ENCODE measurements at places on chromosomes 2 and 18.

DNA sequence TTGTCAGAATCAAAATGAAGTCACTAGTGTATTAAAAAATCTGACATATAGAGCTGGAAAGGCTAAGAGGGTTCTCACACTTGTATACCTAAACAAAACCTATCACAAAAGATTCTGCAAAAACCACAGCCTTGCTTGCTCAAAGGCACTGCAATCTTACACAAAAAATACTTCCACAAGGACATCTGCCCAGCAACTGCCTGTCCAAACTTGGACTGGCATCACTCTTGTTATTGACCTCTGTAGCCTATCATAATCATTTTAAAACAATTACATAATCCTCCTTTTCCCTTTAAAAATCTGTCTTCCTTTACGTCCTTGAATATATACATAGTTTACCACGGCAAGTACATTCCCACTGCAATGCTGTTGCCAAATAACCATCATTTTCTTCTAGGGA lies 19.9 kb downstream of the CHMP3 start:
- DNase-seq, result no peak

- DNase-seq, result no peak
Observed at GRCh38 chr2:238573065-238573778, 146.5 kb downstream of the ASB1 start.

GRCh38 chr2:48699348-48699930 lies 56.1 kb downstream of the LHCGR start:
- DNase-seq, result no peak

- no peak for DNase-seq
Observed at GRCh38 chr2:217794133-217794986, 208.4 kb downstream of the TNS1 start.

- DNase-seq, result peak; percentile 80
Observed at GRCh38 chr2:100588071-100588786, 25.4 kb downstream of the PDCL3 start.

DNA sequence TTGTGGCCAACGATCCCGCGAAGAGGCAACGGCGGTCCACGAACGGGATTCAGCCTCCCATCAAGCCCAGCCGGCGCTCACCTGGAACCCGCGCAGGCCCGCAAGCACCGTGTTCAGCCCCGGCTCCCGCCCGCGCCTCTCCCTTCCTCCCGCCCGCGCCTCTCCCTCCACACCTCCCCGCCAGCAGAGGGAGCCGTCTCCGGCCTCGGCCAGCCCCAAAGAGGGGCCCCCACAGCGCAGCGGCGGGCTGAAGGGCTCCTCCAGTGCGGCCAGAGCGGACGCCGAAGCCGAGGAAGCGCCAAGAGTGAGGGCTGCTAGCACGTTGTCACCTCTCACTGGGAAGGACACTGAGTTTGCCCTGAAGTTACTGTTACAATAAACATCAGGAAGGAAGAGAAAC lies 55.3 kb upstream of the LAPTM4A start:
- no peak for DNase-seq

DNA sequence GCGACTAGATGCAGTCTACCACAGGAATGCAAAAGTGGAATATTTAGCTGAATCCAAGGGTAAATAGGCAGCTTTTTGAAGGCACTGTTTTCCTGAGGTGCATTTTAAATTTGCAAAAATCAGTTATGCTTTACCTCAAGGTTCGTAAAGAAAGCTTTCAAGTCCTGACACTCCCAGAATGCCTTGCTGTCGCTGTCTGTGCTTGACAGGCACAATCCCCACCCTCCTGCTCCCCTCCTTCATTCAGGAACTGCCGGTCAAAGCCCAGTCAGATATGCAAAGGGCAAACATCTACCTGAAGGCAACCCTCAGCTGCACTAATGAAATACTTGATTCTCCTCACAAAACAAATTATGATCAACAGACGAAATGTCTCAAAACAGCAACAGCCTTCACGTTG lies 97.4 kb upstream of the DDX18 start:
- DNase-seq, result no peak

DNA sequence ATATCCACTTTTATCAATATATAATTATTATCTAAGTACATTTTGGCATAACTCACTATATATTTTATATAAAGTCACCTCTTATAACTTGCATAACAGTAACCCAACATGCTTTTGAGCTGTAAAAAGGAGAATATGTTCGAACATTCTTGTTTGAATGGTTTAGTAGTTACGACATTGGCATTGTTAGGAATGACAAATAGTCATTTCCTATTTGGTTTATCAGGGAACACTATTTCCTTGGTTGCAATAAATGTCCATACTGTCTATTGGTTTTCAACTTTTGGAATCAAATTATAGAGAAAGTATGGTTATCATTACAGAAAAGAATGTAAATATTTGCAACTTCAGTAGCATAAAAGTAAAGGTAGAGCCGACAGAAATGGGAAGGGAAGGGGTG lies 124.1 kb downstream of the PARD3B start:
- no peak for DNase-seq

DNA sequence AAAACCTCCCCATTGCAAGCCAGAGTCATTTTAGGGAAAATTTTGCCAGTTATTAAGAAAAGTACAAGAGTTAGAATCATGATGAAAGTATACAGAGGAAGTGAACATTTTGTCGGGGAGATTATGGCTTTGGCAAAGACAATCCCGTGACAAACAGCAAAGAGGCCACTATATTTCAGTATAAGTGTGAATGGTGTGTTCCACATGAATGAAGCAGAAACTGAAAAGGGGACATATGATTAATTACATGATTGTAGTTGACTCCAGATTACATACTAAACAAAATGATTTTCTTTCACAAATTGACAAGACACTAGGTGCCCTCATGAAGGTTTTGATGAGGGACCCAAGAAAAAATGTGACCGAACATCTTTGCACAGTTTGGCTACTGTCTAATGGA lies 42.0 kb downstream of the SP140 start:
- DNase-seq, result no peak

GRCh38 chr18:21636769-21637168 lies 24.7 kb downstream of the SNRPD1 start:
- no peak for DNase-seq

GRCh38 chr2:42908518-42909200 lies 116.3 kb upstream of the HAAO start:
- DNase-seq, result no peak

DNA sequence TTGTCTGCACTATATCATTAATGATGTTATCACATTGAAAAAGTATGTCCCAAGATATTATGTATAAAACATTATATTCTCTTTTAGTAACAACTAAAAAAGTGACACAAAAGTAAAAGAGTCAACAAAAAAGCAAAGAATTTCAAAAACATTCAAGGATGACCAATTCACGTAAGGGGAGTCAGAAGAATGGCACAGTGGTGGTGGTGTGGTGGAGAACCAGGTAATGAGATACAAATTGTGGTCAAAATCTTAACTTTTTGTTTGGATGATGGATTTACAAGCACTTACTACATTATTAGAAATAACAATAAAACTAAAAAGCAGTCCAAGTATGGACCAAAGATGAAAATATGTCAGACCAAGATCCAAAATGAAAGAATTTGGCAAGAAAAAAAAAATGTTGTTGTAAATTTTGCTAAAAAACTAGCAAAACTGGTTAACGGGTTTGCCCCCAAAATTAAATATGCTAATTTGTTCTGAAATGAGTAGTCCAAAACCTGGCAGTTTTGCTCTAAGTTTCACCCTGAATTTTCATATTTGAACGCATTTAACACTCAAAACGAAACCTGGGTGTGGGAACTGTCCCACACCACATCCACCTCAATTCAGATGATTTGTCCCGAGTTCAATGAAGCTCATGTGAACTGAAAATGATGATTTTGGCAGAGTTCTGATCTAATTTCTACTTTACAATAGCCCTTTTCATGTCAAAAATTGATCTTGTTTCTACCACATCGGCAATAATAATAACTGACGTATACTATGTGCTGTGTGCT lies 135.8 kb downstream of the IKZF2 start:
- no peak for DNase-seq

GRCh38 chr2:233141901-233142300 lies 81.8 kb downstream of the INPP5D start:
- DNase-seq, result no peak

- no peak for DNase-seq
Observed at GRCh38 chr18:62942578-62942977, 227.2 kb downstream of the PHLPP1 start.

GRCh38 chr2:47227532-47228279 lies 72.6 kb upstream of the STPG4 start:
- no peak for DNase-seq

DNA sequence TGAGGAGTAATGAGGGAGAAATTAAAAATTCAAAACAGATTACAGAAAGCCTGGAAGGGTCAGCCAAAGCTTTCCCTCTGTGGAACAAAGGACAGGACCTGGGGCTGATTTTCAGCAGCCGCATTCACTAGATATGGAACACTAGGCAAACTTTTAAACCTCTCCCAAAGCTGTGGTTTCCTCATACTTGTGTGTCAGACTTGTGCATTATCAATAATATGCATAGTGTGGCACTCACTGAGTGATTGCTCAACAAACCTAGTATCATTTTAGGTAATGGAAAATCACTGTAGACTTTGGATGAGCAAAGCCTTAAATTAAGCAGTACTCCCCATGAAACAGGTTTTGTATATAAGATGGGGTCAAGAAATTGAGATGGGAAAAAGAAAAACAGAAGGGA lies 26.3 kb upstream of the IKZF2 start:
- no peak for DNase-seq

DNA sequence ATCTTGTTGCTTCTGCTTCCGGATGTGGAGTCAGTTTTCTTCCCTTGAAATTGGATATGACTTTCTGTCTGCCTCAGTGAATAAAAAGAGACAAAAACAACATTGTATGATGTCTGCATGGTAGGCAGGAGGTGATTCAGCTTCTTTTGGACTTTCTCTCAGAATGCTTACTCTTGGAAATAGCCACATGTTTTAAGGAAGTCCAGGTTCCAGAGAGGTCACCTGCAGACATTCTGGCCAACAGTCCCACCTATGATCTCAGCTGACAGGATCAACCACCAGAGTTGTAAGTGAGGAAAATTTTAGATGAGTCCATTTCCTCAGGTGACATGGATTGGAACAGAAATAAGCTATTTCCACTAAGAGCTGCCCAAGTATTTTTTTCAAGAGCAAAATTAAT lies 508.7 kb upstream of the FAM98A start:
- no peak for DNase-seq

DNA sequence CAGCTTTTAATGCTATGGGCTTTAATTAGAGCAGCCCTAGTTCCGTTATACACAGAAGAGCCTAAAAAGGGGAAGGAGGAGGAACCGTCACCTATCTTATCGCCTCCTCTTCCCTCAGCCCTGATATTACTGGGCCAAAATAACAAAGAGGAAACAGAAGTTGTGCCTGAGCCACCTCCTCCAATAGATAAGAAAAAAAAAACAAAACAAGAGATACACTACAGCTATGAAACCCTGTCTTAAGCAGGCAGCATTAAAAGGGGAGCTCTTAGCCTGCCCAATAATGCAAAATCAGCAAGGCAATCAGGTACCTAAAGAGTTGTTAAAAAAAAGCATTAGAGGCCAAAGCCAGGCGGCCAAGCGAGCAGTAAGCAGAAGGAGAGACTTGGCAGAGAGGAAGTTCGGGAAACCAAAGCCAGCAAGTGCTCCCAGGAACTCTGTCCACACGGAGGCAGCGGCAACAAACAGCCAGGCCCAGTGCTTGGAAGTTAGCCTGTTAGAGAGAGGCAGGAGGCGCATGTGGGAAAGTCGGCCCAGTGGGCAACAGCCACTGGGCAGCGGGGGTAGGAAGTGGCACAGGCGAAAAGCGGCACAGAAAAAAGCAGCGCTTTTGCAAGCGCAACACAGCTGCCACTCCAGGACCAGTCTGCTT lies 41.8 kb upstream of the PDK1 start:
- no peak for DNase-seq

DNA sequence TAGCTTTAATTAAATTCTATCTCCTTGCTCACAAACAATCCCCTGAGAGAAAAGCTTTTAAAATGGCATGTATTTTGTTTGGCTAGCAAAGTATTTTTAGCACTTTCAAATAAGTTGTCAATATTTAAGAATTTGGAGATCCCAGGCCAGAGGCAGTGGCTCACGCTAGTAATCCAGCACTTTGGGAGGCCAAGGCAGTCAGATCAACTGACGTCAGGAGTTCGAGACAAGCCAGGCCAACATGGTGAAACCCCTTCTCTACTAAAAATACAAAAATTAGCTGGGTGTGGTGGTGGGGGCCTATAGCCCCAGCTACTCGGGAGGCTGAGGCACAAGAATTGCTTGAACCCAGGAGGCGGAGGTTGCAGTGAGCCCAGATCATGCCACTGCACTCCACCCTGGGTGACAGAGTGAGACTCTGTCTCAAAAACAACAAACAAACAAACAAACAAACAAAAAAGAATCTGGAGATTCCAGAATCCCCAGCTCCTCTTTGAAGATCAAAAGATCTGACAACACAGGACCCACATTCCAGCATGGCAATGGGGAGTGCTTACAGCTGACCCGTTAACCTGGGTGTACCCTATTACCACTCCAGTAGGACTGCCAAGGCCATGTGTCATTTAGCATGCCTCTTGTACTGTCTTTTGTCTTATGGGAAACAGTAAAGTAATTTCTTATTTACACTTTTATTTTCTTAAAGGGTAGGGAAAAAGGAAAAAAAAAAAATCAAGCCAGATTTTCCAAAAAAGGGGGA lies 21.9 kb downstream of the SLC40A1 start:
- no peak for DNase-seq

- DNase-seq, result peak; percentile 38
Observed at GRCh38 chr2:121974897-121975661, 219.6 kb downstream of the TSN start.

- DNase-seq, result no peak
Observed at GRCh38 chr2:2904721-2905350, 472.8 kb downstream of the EIPR1 start.

GRCh38 chr2:168210216-168210894 lies 37.0 kb downstream of the STK39 start:
- DNase-seq, result no peak

DNA sequence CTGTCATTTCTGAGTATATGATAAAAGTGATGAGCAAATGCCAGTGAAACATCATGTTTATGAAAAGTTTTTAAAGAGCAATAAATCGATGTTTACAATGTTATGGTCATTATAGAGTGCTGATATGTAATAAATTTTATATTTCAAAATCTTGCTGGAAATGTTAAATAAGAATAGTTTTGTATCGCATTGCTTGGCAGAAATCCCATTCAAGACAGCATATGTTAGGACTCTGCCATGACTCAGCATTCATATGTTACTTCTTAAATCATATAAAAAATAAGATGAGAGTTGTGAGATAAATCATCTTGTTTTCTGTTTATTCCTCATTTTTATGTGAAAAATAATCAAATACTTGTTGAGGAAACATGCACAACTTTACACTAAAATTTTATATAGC lies 949.9 kb upstream of the NRXN1 start:
- no peak for DNase-seq

- no peak for DNase-seq
Observed at GRCh38 chr2:208584378-208584985, 177.9 kb downstream of the PTH2R start.

GRCh38 chr2:239269173-239269885 lies 131.5 kb downstream of the HDAC4 start:
- no peak for DNase-seq

- DNase-seq, result no peak
Observed at GRCh38 chr18:75121266-75121665, 87.7 kb downstream of the PTGR3 start.

Data from central memory CD4-positive, alpha-beta T cell (primary cell).